Kidney tubule cell (primary cell): ENCODE measurements at places on chromosomes 2 and 18.

- DNase-seq, result no peak
Measured at GRCh38 chr2:12488352-12489318, 228.1 kb upstream of the TRIB2 start.

GRCh38 chr2:238689331-238689730, 158.6 kb upstream of the TWIST2 start:
- no peak for DNase-seq

DNA sequence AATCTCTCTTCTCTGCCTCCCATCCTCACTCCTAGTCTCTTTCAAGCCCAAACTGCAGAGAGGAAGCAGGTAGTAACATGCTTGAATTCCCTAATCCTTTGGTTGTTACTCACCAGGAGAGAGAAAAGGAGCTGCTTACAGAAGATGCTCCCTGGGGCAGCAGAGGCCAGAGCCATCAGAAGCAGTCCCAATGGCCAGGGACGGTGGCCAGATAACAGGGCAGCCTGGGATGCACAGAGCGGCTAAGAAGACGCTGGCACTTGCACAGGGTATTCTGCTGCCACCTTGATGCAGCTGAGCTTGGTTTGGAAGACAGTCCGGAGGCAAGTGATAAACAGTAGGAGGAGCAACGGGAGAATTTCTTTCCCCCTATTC, 250 bp downstream of the DSC1 start:
- DNase-seq, result no peak

DNA sequence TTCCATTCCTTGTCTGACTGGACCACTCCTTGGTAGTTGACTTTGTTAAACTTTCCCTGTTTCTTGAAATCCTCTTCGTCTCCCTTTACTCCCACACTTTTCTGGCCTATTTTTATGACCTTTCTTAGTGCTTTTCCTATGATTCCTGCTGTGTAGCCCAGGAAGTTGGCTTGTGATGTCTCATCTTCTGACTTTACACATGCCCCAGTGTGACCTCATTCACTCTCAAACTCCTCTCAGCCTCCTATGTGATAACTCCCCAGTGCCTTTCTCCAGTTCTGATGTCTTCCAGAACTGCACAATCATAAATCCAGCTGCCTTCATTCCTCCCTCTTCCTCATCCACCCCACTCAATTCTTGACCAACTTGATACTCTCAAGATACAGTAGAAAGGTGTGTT, 407.6 kb downstream of the TGIF1 start:
- peak; percentile 76 for DNase-seq

DNA sequence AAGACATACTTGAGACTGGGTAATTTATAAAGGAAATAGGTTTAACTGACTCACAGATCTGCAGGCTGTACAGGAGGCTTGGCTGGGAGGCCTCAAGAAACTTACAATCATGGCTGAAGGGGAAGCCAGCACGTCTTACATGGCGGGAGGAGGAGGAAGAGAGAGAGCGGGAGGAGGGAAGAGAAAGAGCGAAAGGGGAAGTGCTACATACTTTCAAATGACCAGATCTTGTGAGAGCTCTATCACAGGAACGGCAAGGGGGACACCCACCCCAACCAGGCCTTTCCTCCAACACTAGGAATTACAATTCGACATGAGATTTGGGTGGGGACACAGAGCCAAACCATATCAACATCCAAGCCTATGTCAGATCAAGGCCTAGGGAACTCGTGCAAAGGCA, 24.2 kb downstream of the MYL12B start:
- no peak for DNase-seq

- DNase-seq, result no peak
Measured at GRCh38 chr18:42326752-42327151, 371.7 kb downstream of the PIK3C3 start.

- peak; percentile 33 for DNase-seq
Measured at GRCh38 chr2:236867441-236868260, 218.0 kb upstream of the COPS8 start.

DNA sequence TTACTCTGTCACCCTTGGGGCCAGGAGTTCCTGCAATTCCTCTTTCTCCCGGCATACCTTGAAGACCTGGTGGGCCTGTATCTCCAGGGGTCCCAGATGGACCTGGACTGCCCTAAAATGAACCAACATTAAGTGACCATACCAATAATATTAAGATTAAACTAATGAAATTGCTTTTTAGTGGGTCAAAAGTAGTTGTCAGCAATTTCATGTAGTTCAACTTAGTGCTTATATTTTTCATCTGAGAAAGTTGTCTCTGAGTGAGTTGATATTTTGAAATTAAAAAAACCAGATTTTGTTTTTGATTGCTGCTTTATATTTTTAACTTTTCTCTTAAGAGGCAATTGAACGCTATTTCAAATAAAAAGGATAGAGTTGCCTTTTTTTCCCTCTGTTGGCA, 83.1 kb downstream of the COL3A1 start:
- DNase-seq, result no peak

GRCh38 chr2:70118798-70119454, 31.6 kb downstream of the PCBP1 start:
- no peak for DNase-seq

GRCh38 chr2:833180-833579, 117.5 kb upstream of the SNTG2 start:
- DNase-seq, result no peak

DNA sequence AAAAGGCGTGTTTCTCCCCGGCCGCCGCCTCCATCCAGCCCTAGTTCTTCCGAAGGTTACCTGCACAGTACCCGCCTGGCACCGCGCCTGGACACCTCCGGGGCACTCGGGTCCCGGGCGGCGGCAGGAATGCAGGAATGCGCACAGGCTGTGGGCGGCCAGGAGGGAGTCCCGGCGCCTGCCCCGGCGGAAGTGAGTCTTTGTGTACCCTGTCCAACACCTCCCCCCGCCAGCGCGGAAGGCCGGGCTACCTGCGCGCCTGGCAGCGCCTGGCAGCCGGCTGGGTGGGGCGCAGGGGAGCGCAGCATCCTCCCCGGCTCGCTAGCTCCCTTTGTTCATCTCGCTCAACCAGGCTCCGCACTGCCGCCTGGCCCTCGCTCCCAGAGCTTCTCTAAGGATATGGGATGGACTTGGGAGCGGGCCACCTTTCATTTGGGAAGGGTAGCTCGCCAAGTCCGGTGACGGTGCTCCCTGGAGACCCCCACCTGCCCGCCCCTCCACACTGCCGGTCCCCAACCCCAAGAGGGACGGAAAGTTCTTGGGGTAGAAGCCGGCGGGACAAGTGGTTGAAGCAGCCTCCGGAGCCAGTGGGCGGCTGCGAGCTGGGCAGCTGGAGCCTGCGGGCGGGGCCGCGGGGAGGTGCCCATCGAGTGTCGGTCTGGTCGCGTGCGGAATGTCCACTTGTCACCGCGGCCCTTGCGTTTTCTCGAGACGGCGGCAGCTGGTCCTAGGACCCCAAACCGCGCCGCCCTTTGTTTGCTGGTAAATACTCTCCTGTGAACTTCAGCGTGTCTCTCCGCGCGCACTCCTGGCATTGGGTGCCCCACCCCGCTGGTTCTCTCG, 1.2 kb upstream of the ST6GAL2 start:
- DNase-seq, result peak; percentile 79

DNA sequence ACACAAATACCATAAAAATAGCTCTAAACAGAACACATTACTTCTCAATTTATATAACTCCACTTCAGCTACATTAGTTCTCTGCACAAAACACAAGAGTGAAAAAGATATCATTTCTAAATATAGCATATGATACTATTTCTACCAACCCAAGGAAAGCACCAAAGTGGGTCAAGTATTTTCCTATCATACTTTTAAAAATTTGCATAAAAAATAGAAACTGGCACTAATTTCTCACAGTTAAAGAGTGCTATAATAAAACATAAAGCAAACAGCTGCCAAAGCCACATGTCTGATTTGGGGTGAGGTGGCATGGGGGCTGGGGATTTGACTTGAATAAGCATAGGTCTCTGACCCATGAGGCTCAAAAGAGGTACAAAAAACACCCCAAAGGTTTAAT, 61.5 kb downstream of the BARD1 start:
- no peak for DNase-seq

DNA sequence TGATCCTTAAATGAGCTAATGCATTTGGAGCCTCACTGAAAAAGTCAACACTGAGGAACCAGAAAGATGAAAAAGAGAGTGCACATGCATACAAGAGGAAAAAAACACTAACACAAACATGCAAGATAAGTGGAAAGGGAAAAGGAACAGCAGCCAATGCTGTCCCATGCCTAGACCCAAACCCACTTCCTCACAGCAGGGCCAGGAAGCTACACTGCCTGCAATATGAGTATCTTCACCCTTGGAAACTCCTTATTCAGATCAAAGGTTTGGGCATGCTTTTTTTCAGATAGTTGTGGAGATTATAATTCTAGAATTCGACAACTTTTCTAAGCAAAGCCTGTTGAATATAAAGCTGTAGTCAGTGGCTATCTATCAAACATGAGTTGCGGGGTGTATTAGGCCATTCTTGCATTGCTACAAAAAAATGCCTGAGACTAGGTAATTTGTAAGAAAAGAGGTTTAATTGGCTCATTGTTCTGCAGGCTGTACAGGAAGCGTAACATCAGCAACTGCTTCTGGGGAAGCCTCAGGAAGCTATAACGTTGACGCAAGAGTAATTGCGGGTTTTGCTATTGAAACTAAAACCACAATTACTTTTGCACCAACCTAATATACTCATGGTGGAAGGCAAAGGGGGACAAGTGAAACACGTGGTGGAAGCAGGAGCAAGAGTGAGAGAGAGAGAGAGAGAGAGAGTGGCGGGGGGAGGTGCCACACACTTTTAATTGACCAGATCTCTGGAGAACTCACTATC, 138.2 kb downstream of the MBD2 start:
- no peak for DNase-seq

DNA sequence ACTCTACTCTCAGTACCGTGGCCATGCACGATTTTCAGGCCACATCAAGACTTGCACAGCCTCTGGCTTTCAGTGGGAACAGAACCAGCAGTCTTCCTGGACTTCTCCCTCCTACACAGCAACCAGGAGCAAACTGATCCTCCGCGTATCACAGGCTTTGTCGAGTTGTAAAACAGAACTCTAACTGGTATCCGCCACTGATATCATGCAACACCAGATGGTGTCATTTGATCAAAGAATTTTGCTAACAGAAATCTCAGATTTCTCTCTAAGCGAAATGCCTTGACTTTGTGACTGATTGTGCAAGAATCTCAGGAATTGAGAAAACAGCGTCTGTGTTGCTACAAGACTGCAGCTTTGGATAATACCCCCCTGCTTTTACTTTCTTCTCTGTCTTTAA, 85.7 kb downstream of the COPS8 start:
- DNase-seq, result peak; percentile 71

GRCh38 chr18:49728542-49728941, 84.8 kb downstream of the ACAA2 start:
- DNase-seq, result peak; percentile 58

- DNase-seq, result no peak
Measured at GRCh38 chr2:215396595-215397313, 39.1 kb downstream of the FN1 start.

- DNase-seq, result no peak
Measured at GRCh38 chr18:69759046-69759445, 188.6 kb downstream of the CD226 start.

DNA sequence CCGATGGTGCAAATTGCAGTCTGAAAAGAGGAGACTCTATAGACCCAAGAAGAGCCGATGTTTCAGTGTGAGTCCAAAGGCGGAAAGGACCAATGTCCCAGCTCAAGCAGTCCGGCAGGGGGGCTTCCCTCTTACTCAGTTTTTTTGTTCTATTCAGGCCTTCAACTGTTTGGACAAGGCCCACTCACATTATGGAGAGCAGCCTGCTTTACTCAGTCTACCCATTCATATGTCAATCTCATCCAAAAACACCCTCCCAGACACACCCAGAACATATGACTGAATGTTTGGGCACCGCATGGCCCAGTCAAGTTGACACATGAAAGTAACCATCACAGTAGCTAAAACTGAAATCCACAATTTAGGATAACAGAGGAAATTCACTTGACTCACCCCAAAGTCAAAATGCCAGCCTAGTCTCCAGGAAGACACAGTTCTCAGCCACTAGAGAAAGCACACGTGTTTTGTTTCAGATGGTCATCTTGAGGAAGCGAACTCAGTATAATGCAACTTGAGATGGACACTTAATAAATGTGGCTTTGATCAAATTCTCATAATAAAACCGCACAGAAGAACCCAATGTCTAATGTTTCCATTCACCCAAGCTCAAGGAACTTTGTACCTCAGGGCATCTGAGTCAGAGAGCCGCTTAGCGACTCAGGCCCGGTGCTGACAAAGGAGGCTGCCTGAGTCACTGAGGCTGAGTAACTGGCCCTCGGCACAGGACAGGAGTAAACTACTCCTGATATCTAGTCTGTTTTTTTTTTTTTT, 2.4 kb downstream of the FHL2 start:
- DNase-seq, result peak; percentile 96

GRCh38 chr2:98269274-98269673, 77.0 kb upstream of the CNGA3 start:
- peak; percentile 57 for DNase-seq

- no peak for DNase-seq
Measured at GRCh38 chr2:187220071-187220470, 228.0 kb downstream of the CALCRL start.

DNA sequence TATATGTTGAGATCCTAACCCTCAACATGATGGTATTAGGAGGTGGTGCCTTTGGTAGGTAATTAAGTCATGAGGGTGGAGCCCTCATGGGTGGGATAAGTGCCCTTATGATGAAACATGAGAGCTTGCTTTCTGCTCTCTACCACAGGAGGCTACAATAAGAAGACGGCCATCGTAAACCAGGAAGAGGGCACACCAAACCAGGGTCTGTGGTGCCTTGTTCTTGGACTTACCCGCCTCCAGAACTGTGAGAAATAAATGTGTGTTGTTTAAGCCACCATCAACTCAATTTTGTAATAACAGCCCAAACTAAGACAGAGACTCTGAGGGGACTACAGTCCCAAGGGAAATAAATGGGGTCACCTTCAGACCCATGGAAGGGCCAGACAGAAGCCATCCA, 52.3 kb downstream of the IRS1 start:
- DNase-seq, result no peak

DNA sequence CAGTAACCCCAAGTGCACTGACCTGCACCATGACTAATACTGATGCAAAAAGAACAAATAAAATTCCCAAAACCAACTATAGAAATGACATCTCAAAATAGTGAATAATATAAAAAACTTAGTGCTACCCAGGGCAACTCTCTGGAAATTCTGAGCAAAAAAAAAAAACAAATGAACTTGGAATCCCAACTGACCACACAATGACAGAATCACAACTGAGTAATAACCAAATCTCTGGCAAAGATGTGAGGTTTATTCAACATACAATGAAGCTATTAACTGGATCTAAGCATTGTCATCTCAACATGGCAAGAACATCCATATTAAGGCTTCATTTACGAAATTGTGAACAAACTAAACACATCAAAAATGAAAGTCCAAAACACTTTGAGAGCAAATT, 22.7 kb downstream of the EXOC6B start:
- DNase-seq, result peak; percentile 3

GRCh38 chr2:239387811-239388210, 13.0 kb downstream of the HDAC4 start:
- DNase-seq, result no peak
